ENCODE measurements at places on chromosomes 3 and 15.

DNA sequence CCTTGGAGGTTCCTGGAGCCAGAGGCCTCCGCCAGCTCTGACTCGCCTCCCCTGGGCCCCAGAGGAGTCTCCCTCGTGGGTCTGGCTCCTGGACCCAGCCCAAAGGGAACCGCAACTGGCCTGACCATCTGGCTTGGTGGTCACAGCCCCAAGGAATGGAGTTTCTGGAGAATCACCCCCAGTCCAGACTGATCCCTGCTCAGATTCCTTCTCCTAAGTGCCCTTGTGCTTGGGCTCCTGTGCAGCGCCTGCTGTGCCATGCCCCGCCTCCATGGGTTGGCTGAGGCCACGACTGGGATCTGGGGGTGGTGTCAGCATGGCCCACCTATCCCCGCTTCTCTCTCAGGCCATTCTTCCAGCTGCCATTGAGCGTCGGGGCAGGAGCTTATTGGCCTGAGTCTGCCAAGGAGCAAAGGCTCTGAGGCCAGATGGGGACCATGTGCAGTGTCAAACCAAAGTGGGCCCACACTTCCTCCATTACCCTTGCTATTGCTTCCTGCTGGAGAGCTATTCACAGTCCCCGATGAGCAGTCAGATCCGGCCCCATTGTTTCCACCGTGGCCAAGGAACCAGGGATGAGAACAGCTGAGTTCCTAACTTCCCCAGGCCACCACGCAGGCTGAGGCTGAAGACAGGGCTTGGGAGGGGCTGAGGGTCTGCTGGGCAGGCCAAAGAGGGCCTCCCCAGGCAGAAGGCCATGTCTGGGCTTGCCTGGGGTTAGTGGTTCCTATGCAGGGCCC is 19.0 kb downstream of the CSPG4 start:
- ATAC-seq, result 0 out of 3 replicates have a peak, but pooled peaks have one; percentile 2

DNA sequence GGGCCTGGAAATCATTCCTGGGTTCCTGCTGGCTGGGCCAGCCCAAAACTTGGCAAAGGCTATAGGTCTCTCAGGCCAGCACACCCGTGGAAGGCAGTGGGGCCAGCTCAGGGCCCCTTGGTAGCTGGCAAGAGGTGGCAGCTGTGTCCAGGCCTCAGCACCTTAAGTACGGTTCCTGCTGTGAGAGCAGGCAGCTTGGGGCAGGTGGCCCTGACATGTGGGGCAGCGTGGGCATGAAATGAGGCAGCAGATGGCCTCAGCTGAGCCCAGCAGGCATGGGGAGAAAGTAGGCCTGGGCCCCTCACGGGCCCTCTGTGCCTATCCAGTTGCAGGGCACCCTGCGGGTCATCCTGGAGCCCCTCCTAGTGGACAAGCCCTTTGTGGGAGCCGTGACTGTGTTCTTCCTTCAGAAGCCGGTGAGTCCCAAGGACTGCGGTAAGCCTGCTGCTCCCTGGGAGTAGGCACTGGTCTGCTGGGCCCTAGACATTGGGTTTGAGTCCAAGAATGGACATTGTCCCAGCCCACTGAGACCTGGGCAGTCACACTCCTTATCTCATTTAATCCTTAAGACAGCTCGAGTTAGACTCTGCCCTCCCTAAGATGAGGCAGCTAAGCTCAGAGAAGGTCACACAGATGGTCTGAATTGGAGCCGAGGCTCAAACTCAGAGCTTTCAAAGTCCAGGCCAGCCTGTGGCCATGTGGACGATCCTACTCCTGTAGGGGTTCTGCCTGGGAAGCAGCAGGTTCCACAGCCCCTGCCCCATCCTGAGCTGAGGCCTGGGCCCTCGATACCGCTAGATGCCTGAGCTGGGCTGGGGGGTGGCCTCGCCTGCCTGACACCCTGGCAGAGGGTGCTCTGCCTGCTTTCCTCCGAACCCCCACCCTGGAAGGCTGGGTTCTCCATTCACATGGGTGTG is 25.5 kb downstream of the ESYT3 start:
- ATAC-seq, result 0 out of 3 replicates have a peak, but pooled peaks have one; percentile 17

DNA sequence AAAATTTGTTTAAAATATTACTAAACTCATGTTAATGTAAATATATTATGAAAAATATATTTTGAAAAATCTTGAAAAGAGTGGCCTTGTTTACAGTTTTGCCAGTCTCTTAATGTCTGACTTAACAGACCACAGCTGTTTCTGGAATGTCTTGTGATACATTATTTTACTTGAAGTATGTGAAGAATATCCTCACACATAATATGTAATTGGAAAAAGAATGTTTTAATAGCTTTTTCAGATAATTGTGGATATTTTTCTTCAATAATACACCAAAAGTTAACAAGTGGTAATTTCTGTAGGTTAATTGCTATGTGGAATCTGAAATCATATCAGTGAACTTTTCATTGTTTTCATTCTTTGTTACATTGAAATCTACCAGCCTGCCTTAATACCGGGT is 101.3 kb downstream of the UBE2E2 start:
- no peak for ATAC-seq

DNA sequence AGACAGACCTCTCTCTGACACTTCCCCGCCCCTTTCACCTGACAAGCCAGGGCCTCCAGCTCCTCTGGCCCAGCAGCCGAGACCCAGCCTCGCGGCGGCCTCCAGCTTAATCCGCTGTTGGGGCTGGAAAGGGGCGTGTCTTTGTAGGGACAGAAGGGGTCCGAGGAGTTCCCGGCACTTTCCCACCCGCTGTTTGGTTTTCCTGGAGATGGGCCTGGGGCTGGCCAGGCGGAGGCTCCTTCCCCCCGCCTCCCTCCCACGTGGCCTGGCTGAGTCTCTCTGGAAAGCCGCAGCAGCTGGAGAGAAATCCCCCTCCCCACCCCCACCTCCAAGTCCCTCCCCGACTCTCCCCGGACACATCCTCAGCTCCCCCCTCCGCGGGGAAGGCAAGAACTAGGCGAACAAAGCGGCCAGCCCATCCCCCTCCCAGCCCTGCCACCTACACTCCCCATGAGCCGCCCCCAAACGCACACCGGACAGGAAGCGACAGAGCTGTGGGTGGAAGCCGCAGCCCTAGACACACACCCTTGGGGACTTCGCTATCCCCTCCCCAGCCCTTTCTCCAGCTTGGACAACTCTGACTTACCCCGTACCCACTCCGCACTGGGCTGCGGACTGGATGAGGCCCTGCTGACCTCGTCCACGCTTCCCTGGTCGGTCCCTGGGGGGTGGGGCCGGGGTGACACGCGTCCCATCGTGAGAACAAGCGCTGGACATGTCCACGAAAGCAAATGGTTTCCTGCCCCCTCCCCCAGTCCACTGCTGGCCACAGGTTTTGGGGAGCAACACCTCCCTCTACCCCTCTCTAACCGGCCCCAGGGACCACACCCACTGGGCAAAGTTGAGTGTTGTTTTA is 1.2 kb downstream of the IGDCC4 start:
- peak; percentile 30 for ATAC-seq

DNA sequence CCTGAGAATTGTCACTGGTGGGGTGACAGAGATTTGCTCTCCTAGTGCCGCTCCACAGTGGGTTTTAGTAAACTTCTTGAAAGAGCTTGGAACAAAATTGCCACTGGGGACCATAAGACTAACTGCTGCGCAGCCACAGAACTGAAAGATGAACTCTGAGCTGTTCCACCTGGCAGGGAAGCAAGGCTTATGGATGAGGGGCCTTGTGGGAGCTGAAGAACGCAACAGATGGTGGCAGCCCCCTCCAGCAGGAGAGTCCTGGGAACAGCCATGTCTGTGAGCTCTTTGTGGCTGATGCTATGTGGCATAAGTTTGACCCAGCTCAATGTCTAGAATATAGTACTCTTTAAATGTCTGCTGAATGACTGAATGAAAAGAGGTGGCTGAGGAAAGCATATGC is 66.8 kb upstream of the C2CD4B start:
- no peak for ATAC-seq

Measured in SK-N-SH treated with all-trans-retinoic acid at 6 μM for 48 hours (cell line).